ENCODE measurements at places on chromosomes 13 and 19.

- DNase-seq = no peak
Observed at GRCh38 chr13:36513266-36513665, 81.0 kb downstream of the CCNA1 start.

DNA sequence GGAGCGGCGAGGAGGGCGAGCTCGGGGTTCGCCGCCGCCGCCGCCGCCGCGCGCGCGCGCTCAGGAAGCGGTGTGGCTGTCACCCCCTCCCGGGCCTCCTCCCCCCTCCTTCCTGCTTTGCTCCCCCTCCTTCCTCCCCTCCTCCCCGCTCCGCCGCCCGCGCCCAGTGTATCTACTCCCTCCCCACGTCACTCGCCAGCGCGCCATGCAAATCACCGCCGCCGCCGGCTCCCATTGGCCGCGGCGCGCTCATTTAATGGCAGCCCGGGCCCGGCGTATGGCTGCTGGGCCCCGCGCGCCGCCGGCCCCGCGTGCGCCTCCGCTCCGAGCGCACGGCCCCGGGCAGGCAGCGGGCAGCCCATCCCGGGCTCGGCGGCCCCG, 335 bp upstream of the SOX1 start:
- peak; percentile 94 for DNase-seq

GRCh38 chr19:51719251-51719988, 4.4 kb downstream of the HAS1 start:
- peak; percentile 53 for DNase-seq

DNA sequence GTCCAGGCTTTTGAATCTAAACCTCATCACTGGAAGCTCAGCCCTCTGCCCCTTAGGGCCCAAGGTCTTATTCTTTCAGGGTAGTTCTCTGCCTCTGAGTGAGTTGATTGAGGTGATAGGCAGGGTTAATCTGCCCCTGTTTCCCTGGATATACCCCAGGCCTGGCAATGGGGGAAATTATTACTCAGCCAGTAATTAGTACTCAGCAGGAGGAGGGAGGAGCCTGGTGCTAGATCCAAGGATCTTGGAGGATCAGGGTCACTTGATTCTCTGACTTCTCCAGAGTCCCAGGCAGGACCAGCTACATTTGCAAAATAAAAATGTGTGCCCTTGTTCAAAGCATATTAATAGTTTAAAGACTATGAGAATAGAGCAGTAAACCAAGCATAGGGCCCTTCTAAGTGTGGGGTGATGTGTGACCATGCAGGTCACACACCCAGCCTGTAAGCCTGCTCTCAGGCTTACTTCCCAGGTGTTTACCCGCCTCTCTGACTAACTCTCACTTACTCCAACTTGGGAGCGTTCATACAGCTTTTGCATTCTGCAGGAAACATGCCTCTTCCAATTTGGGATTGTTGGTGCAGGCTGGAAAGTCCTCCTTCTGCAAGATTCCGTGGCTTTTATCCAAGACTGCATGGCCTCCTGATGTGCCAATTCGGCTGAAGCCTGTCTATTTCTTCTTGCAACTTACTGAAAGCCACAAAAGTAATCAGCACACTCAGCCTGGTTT, 7.9 kb upstream of the STK24 start:
- DNase-seq = no peak

DNA sequence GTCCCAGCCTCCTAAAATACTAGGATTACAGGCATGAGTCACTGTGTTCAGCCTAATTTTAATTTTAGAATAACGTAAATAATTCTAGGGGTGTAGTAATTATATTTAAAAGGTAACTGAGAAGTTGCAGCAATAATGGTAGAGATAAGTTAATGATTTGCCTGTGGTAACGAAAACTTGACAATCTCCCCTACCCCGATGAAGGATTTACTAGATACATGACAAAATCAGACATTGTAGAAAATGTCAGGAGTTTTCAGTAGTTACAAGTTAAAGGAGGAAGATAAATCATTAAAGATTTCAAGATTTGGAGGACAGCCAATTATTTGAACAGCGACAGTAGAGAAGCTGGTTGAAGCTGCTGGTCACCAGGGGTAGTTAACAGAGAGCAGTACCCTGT, 652.2 kb upstream of the PCDH20 start:
- no peak for DNase-seq

DNA sequence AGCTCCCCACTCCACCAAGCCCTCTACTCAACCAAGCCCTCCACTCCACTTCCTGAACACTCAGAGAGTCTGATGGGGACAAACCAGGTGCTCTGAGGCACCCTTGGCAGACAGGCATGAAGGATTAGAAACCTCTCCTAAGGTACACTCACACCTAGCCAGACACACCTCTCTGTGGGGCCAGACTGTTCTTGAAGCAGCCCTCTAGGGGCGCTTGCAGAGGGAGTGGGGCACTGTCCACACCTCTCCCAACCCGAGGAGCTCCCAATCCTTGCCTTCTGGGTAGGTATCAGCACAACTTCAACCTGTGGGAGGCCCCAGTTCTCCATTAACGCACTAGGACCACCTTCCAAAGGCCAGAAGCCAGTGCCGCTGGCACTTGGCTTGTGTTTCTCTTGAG, 108.7 kb upstream of the VSTM2B start:
- no peak for DNase-seq

DNA sequence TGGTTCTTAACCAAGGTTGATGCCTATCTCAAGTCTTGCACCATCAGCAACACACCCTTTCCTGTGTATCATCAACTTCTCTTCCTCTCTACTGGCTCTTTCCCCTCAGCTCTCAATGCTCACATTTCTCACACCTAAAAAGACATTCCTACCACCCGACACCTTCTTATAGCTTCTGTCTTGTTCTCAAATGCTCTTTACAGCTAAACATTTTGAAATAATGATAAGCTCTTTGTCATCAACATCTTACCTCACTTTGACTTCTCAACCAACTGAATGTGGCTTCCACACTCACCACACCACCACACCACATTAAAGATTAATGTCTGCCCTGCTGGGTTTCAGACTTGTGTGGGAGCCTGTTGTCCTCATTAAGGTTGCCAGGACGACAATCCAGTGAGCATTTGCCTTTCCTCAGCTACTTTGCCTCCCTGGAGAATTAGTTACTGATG, 67.8 kb downstream of the RXFP2 start:
- DNase-seq = no peak

DNA sequence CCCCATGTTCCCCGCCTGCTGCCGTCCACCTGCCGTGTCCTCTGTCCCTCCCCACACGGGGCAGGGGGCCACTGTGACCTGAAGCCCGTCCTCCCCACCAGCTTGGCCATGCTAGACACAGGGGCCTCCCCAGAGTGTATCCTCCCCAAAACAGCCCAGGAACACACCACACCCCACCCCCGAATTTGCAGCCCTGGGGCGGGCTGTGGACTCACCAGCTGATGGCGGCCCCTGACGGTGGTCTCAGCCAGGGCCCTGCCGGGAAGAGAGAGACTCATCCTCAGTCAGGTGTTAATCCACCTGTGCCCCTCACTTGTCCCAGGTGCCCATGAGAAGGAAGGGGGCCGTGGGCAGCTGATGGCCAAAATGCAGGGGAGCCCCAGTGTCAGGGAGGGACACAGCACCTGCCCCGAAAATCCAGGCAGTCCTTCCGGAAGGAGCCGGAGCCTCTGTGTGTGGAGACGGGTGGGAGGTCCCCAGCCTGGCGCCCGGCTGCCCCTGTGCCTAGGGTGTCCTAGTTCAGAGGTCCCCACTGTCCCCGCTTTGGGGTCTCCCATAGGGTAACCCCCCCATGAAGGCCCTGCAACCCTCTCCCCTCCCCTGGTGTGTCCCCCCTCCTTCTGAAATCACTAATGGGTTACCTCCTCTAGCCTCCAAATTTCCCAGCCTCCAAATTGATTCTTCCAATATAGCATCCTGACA, 39.3 kb upstream of the TCF3 start:
- DNase-seq = no peak

DNA sequence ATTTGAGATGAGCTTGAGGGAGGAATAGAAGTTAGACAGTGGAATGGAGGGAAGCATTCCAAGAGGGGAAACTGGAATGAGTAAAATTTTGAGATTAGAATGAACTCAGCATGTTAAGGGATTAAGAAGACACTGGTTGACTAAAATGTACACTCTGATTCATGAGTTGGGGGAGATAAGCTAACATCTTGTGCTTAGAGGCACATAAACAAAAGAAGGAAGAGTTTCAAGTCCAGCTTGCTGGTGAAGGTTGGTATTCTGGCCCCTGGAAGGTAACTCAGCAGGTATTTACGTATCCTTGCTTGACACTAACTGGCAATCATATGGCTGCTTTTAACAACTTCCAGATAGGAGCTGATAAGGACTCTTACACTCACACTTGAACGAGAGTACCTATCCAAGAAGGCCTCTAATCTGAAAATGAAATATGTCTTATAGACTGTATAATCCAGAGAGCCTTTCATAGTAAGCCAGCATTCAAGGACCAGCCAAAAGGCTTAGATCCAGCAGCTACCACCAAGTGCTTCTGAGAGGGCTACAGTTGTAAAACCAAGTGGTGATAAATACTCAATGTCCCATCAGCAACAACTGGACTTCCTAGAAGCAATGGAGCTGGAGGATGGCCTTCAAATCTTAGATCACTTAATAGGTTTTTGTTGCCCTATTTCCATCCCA, 149.7 kb upstream of the SERP2 start:
- no peak for DNase-seq

- DNase-seq = no peak
Observed at GRCh38 chr13:97077341-97077740, 83.1 kb upstream of the OXGR1 start.
